ENCODE measurements at places on chromosomes 12 and 14.

DNA sequence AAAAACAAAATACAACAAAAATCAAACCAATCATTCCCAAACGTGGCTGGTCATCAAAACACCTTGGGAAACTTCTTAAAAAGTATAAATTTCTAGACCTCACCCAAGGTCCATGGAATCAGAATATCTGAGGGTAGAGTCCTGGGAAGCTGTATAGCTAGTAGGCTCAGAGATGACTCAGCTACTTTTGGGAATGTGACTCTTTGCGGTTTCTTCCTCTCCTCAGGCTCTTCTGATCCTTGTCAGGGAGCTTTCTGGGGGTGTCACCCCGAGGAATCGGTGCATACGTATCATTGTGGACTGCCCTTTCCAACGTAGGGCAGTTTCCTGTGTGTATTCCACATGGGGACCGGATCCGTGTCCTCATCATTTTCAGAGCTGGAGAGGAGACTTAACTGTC is 14.8 kb downstream of the JDP2 start:
- DNase-seq, result no peak

DNA sequence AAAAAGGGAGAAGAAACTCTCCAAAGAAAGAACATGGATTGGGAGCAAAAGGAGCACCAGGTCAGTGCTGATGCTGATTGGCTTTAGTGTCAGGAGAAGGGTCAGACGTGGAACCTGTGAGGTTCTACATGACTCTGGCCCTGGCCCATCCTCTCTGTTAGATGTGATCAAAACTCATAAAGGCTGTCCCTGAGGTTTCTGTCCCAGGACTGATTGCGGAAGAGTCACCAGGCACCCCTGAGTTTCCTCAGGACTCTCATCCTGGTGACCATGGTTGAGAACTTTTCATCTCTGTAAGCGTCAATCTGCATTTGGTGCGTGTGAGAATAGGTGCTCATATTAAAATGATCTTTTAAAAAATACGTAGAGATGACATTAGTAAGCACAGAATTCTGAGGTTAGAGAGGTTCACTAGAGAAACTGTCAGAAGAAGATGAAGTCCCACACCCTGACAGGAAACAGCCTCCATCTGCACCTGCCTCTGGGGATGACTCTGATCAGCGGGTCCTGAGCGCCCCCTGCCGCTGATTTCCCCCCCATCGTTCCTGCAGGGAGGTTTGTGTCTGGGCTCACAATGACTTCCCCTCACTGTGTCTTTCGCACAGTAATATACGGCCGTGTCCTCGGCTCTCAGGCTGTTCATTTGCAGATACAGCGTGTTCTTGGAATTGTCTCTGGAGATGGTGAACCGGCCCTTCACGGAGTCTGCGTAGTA is 741.8 kb downstream of the TMEM121 start:
- no peak for DNase-seq

GRCh38 chr14:45156067-45156466 is 20.3 kb downstream of the FANCM start:
- DNase-seq, result no peak

- no peak for DNase-seq
Observed at GRCh38 chr14:102775855-102776760, 1.1 kb upstream of the TRAF3 start.

- no peak for DNase-seq
Observed at GRCh38 chr14:75246546-75247285, 31.9 kb upstream of the FOS start.
